ENCODE measurements at places on chromosomes 4 and X. TPM values are rescaled to one million over a fixed set of nuclear protein-coding genes. Genes with fewer than 3 reads are reported as not detected.

The TTC29 gene
- 0.14 TPM for total RNA-seq

GRCh38 chr4:176588436-176588835 is 204.3 kb downstream of the VEGFC start:
- DNase-seq: no peak
- H3K27ac ChIP-seq: no peak overlapping the region
- no peak overlapping the region for H3K4me3 ChIP-seq
- H3K36me3 ChIP-seq: no peaks in the 10 kb centered on the region
- H3K27me3 ChIP-seq: no peaks in the 10 kb centered on the region
- H3K4me1 ChIP-seq: no peaks in the 10 kb centered on the region

The NPY2R gene
- not detected for total RNA-seq

The SERPINA7 gene
- total RNA-seq: not detected
